MCF 10A (cell line): ENCODE measurements at places on chromosomes 3 and 15. TPM values are rescaled to one million over a fixed set of nuclear protein-coding genes. Genes with fewer than 3 reads are reported as not detected.

The GOLGA8T gene
- total RNA-seq = 0.59 and 0.61 TPM in 2 replicates

The NR2E3 gene
- total RNA-seq = 0.49 and 0.56 TPM in 2 replicates

The LTK gene
- total RNA-seq = 0.17 TPM in 1 of 2 replicates, not detected in the other

The GHSR gene
- total RNA-seq = not detected in 2 replicates

The DOCK3 gene
- 0.14 and 0.34 TPM in 2 replicates for total RNA-seq

The ZNF80 gene
- not detected in 2 replicates for total RNA-seq

The CRYGS gene
- total RNA-seq = 3.2 and 4.0 TPM in 2 replicates

The MAP3K13 gene
- 15.8 and 23.7 TPM in 2 replicates for total RNA-seq

The SELENOS gene
- total RNA-seq = 145 and 187 TPM in 2 replicates

The NANOGP8 gene
- total RNA-seq = 0.75 TPM in 1 of 2 replicates, not detected in the other

The CD86 gene
- not detected in 2 replicates for total RNA-seq

The SLC2A2 gene
- not detected in 2 replicates for total RNA-seq

The EFCC1 gene
- not detected in 2 replicates for total RNA-seq

The MEIS2 gene
- total RNA-seq = 6.9 and 10.3 TPM in 2 replicates

The PODXL2 gene
- total RNA-seq = 10.1 and 10.4 TPM in 2 replicates

The UCN2 gene
- total RNA-seq = 1.5 and 3.8 TPM in 2 replicates
